ENCODE measurements at places on chromosomes 7 and 10. TPM values are rescaled to one million over a fixed set of nuclear protein-coding genes. Genes with fewer than 3 reads are reported as not detected.

GRCh38 chr10:97538839-97539238 is 33.7 kb upstream of the ANKRD2 start:
- H3K4me1 ChIP-seq = peaks cover 65% of the 10 kb centered on the region
- no peak overlapping the region for H3K4me3 ChIP-seq
- no peaks in the 10 kb centered on the region for H3K27me3 ChIP-seq
- peak overlapping the region; percentile 95 for H3K27ac ChIP-seq
- no peak for DNase-seq

GRCh38 chr10:43998021-43998809 is 349.5 kb upstream of the ZNF32 start:
- no peaks in the 10 kb centered on the region for H3K36me3 ChIP-seq
- no peak for DNase-seq
- H3K4me3 ChIP-seq = no peak overlapping the region
- no peak overlapping the region for H3K27ac ChIP-seq

Gene ZP3
- total RNA-seq = 23.3 TPM

DNA sequence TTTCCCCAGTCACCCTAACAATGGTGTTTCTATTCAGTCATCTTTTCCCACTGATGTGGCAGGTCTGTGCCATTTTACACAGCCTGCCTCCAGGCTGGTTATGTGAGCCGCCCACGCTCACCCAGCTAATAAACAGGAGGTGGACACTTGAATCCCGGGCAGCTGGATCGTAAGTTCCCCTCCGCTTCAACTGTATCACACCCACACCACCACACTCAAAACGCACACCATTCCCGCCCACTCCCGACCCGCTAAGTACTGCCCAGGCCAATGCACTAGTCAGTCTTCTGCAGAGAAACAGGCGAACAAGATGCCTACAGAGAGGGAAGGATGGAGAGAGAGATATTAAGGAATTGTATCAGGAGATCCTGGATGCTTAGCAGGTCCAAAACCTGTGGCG is 38.9 kb upstream of the PFKP start:
- peaks cover 4% of the 10 kb centered on the region for H3K27me3 ChIP-seq
- no peak overlapping the region for H3K4me3 ChIP-seq
- no peak overlapping the region for H3K27ac ChIP-seq

DNA sequence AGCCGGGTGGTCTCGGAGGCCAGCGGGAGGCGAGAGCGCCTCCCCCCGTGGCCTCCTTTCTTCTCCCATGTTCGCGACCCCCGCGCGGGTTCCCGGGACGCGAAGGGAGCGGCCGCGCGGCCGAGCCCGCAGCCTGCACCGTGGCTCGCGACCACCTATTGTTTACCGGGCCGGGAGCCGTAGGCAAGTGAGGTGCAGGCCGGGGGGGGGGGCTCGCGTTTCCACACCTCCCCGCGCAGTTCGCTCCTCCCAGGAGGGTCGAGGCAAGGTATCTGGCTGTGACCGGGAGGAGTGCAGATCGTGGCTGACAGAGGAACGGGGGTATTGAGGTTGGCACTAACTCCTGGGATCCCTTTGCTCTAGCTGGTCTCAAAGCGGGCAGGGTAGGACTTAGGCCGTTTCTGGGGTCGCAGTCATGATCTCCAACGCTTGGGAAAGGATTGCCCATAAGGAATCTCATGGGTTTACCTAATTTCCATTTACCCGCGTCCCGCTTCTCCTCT is 734 bp downstream of the PTPN12 start:
- no peaks in the 10 kb centered on the region for H3K27me3 ChIP-seq
- peaks cover 30% of the 10 kb centered on the region for H3K4me1 ChIP-seq
- H3K36me3 ChIP-seq = peaks cover 5% of the 10 kb centered on the region

- peaks cover 13% of the 10 kb centered on the region for H3K27me3 ChIP-seq
- peaks cover 6% of the 10 kb centered on the region for H3K4me1 ChIP-seq
- peak overlapping the region; percentile 88 for H3K27ac ChIP-seq
- no peak for DNase-seq
- peaks cover 5% of the 10 kb centered on the region for H3K36me3 ChIP-seq
Observed at GRCh38 chr7:94003446-94004023, 620 bp downstream of the BET1 start.

GRCh38 chr7:19235680-19236079 is 90.5 kb upstream of the FERD3L start:
- no peak for DNase-seq
- no peak overlapping the region for H3K27ac ChIP-seq
- no peaks in the 10 kb centered on the region for H3K36me3 ChIP-seq
- no peak overlapping the region for H3K4me3 ChIP-seq
- H3K4me1 ChIP-seq = no peaks in the 10 kb centered on the region
- no peaks in the 10 kb centered on the region for H3K27me3 ChIP-seq

Gene CYP3A5
- 0.31 TPM for total RNA-seq

DNA sequence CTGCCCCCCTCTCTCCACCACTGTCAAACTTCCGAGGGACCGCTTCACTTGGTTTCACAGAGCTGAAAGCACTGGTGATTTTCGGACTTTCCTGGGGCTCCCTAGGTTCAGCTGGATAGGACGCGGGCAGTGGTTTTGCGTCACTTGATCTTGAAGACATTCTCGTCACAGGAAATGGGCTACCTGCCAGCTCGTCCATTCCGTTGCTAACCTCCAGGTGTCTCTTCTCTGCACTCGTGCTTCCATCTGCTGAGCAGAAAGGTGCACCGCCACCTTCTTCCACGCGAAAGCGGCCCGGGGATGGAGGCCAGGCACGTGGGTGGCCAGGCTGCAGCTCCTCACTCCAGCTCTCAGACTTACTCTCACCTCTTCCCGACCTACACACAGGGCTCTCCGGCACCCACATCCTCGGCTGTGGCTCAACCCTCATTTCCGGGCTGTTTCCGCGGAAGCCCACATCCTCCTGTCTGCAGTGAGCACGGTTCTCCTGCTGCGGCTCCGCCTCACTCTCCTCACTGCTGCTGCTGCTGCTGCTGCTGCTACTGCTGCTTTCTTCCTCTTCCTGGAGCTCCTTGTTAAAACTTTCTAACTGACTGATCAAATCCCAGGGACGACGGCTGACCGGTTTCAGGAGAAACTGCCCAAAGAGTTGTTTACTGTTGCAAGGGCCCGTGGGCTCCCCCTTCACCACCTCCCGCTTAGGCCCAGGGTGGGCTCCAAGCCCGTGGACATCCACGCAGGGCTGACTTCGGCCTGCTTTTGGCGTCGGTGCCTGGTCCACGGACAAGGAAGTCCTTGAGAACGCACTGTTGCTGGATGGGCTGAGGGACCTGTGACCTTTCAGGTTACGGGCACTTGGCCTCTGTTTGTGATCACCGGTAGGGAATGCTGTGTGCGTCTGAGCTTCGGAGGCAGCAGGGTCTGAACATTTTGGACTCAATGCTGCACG is 32.1 kb downstream of the JCAD start:
- no peaks in the 10 kb centered on the region for H3K27me3 ChIP-seq
- no peaks in the 10 kb centered on the region for H3K36me3 ChIP-seq
- no peak overlapping the region for H3K27ac ChIP-seq
- no peak for DNase-seq

DNA sequence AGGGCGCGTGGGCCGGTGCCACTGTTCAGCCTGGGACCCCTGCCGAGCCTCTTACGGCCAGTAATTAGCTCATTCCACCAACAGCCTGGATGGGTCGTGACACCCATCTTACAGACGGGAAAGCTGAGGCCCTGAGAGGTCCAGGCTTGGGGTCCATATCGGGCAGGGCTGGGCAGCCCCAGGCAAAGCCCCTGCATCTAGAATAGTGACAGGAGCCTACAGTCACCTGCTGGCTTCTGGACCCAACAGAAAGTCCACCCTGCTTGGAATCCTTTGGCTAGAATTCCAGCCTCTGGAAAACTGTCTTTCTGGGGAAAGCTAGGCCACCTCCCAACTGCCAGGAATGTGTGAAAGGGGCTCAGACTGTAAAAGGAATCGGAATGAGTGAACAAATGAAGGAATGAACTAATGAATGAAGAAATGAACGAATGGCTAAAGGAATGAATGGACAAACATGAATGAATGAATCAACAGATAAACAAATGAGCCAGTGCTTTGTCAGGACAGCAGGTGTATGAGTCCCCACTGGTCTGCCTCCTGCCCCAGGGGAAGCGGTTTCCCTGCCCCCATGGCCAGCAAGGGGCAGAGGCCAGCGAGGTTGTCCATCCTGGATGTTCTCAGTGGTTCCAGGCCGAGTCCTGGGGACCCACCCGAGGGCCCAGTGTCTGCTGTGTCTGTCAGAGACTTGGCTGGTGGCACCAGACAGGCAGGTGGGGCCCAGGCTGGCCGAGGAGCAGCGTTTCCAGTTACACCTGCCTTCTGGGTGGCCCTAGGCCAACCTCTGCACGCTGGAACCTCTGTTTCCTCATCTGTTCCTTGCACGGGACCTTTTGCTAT is 24.1 kb upstream of the PDGFA start:
- peaks cover 27% of the 10 kb centered on the region for H3K4me1 ChIP-seq
- H3K4me3 ChIP-seq = no peak overlapping the region
- H3K36me3 ChIP-seq = no peaks in the 10 kb centered on the region

DNA sequence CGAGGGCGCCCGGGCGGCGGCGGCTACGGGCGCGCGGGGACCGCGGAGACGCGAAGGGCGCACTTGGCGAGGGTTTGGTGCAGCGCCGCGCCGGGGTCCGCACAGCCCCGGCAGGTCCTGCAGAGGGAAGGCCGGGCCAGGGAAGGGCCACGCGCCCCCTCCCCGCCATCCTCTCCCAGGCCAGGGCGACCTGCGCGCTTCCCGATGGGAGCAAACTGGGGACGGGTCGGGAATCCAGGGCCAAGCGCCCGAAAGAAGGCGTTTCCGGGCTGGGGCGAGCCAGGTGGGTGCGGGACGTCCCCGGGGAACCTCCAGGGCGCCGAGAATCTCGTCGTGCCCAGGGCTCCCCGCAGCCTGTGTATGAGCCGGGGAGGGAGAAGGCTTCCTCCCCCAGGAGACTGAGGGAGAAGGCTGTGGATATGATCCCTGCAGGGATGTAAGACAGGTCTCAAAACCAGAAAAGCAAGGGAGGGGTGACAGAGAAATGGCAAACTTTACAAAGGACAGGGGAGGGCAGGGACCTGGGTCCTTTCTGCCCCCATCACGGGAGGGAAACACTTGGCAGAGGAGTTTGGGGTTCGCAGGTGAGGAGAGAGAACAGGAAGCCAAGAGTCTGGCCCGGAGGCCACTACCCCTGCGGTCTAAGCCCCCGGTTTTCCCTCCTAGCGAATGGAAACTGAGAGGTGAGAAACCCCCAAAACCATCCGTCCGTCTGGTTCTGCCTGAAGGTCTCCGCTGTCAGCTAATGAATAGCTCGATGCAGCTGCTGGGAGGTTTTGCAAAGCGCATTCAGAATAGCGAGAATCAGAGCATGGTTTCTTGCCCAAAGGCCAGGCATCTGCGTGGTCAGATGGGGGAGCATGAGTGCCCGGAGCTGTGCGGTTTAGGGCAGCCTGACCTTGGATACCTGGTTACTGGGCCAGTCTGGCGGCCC is 674 bp downstream of the AMZ1 start:
- H3K4me3 ChIP-seq = peak overlapping the region; percentile 31
- H3K27ac ChIP-seq = no peak overlapping the region
- H3K4me1 ChIP-seq = peaks cover 3% of the 10 kb centered on the region
- DNase-seq = no peak

Gene HBP1
- total RNA-seq = 28.1 TPM

DNA sequence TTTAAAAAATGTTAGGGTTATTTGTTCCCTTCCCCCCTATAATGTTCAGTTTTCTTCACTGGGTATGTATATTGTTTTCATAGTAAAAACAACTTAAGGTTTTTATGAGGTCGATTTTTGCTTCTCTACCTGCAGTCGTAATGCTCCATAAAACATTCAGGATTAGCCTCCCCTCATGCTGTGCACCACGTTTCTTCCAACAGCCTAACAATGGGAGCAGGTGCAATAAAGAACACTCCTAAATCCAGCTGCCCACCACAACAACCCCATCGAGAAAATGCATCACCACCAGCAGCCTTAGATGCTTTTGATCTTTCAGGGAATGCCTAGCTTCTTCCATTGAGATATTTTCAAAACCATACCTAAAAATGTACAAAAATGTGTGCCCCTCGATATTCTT is 111.1 kb downstream of the ADAM12 start:
- no peak overlapping the region for H3K4me3 ChIP-seq
- H3K36me3 ChIP-seq = no peaks in the 10 kb centered on the region
- no peaks in the 10 kb centered on the region for H3K4me1 ChIP-seq
- H3K27me3 ChIP-seq = no peaks in the 10 kb centered on the region
- DNase-seq = no peak

DNA sequence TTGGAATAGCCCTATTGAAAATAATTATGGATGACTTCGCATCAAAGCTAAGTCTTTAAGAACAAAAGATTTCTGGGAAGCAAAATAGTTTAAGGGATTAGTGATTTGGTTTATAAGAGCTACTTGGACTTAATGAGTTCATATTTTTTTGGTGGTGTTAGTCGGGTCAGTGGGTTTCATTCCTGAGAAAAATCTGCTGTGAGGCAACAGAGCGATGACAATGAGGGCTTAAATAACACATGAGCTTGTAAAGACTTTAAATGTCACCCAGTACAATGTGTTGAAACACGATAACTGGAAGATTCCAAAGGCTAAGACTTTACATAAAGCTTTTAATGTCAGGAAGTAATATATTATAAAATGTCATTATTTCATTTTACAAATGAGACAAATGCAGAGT is 178.8 kb downstream of the ARL4A start:
- no peak overlapping the region for H3K4me3 ChIP-seq
- no peaks in the 10 kb centered on the region for H3K27me3 ChIP-seq
- H3K4me1 ChIP-seq = no peaks in the 10 kb centered on the region
- H3K36me3 ChIP-seq = no peaks in the 10 kb centered on the region
- H3K27ac ChIP-seq = no peak overlapping the region
- DNase-seq = no peak

DNA sequence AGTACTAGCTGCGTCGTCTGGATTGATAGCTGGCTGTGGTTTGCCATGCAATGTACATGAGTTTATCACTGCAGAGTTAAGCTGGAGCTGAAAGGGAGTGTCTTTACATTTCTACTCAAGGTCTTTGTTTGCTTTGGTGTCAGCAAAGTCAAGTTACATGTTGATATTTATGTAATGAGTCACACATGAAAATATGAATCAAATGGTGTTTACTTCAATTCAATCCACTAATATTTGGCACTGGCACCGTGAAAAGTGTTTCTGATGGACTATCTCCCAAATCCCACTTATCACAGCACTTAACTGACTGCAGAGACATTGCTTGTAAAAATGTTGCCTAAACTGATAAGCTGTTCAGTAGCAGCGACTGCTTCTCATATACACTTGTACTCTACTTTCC is 395.9 kb downstream of the TFEC start:
- H3K4me1 ChIP-seq = no peaks in the 10 kb centered on the region
- no peaks in the 10 kb centered on the region for H3K27me3 ChIP-seq
- no peaks in the 10 kb centered on the region for H3K36me3 ChIP-seq
- peak; percentile 8 for DNase-seq
- H3K27ac ChIP-seq = no peak overlapping the region

- H3K36me3 ChIP-seq = no peaks in the 10 kb centered on the region
- H3K4me3 ChIP-seq = no peak overlapping the region
- H3K27me3 ChIP-seq = no peaks in the 10 kb centered on the region
- H3K27ac ChIP-seq = no peak overlapping the region
- H3K4me1 ChIP-seq = 0 out of 2 replicates have a peak, but pooled peaks cover 7% of the 10 kb centered on the region
Observed at GRCh38 chr7:5610500-5611186, 170.8 kb downstream of the RNF216 start.

- no peaks in the 10 kb centered on the region for H3K36me3 ChIP-seq
- peaks cover 10% of the 10 kb centered on the region for H3K4me1 ChIP-seq
- DNase-seq = no peak
- no peak overlapping the region for H3K4me3 ChIP-seq
Observed at GRCh38 chr7:84200859-84201258, 6.3 kb upstream of the SEMA3A start.

- no peak overlapping the region for H3K4me3 ChIP-seq
- peaks cover 27% of the 10 kb centered on the region for H3K36me3 ChIP-seq
- no peaks in the 10 kb centered on the region for H3K4me1 ChIP-seq
- DNase-seq = no peak
- H3K27me3 ChIP-seq = no peaks in the 10 kb centered on the region
Observed at GRCh38 chr7:6148724-6149360, 117.7 kb downstream of the ANKRD61 start.

All from Panc1 (cell line).